Mesendoderm (in vitro differentiated cells): ENCODE measurements at places on chromosomes 6 and 20.

- DNase-seq, result no peak
These were observed 18.9 kb upstream of the SRSF6 start for GRCh38 chr20:43438578-43439316.

DNA sequence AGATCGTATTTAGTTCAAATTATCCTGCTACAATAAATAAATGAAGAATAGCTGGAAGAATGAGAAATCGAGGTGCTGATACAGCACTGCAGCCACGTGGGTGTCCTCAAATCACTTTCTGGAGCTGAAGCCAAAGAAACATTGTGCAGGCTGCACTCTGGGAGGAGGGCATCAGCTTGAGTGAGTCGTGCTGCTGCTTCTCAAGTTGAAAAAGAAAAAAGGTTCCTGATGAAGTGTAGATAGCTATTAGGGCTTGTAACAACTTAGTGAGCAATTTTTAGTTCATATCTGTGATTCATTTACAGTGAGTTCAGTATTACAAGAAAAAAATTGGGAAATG is 40.5 kb downstream of the DSE start:
- DNase-seq, result no peak

DNA sequence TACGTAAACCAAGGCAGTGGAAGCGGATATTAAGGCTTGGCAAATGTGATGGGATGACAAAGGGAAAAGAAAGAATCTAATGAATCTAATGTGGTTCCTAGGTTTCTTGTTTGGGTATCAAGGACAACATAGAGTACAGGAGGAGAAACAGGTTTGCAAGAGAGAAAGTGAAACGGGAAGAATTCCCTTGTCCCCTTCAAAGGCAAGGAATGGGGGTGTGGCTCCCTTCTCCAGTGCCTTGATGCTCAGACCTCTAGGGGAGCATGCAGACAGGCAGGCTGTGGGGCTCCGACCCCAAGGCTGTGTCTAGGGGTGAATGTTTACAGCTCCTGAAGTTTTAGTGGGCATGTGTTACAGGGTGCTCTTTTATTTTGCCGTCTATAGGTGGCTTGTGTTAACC is 317.5 kb upstream of the HSF2 start:
- DNase-seq, result no peak

DNA sequence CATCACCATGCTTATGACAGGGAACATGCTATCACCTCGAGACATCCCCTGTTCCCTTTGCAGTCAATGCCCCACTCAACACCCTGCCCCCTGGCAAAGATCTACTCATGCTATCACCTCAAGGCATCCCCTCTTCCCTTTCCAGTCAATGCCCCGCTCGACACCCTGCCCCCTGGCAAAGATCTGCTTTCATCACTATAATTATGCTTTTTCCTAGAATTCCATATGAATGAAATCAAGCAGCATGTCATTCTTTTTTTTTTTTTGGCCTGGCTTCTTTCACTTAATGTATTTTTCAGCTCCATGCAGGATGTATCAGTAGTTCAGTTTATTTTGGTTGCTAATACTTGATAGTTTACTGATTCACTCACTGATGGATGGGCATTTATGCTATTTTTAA is 554.9 kb downstream of the CDH26 start:
- no peak for DNase-seq

- no peak for DNase-seq
These were observed 304.1 kb upstream of the SLC35B3 start for GRCh38 chr6:8739454-8739853.

DNA sequence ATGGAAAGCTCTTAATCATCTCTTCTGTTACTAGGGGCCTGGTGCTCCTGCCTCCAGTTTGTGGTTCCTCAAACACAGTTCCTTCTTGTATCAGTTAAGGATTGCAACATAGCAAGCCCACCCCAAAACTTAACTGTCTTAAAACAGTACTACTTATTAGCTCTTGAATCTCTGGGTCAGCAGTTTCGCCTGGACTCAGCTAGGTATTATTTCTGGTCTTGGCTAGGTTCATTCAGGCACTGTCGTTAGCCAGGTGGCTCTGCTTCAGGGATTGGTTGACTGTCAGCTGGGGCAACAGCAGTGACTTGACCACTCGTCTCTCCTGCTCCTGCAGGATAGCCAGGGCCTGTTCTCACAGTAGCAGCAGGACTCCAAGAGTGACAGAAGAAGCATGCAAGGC is 30.0 kb upstream of the RALY start:
- no peak for DNase-seq

- no peak for DNase-seq
These were observed 243.9 kb upstream of the RUNX2 start for GRCh38 chr6:45084257-45084656.
